ENCODE measurements at places on chromosomes 7 and 10. TPM values are rescaled to one million over a fixed set of nuclear protein-coding genes. Genes with fewer than 3 reads are reported as not detected.

LLCFC1 gene
- total RNA-seq: not detected

NFE2L3 gene
- total RNA-seq: 26.4 TPM

PPP1R9A gene
- total RNA-seq: not detected

GPR26 gene
- not detected for total RNA-seq

EGFR gene
- total RNA-seq: not detected

SAP25 gene
- total RNA-seq: 21.4 TPM

ARHGEF35 gene
- 3.6 TPM for total RNA-seq

PLXNA4 gene
- 10.6 TPM for total RNA-seq

PRR15 gene
- total RNA-seq: not detected

TMEM273 gene
- total RNA-seq: 41.0 TPM

MYH16 gene
- not detected for total RNA-seq

TAF3 gene
- total RNA-seq: 15.0 TPM

ASZ1 gene
- not detected for total RNA-seq

SFTPA1 gene
- total RNA-seq: not detected

CRHR2 gene
- not detected for total RNA-seq

GCK gene
- 0.25 TPM for total RNA-seq

Data from T-helper 2 cell treated with Interferon-gamma antibody and Interleukin-4, amounts not matched to agents 100 ng/mL and 5 ng/mL, for 36 hours (primary cell).